ENCODE measurements at places on chromosomes 2 and 18. TPM values are rescaled to one million over a fixed set of nuclear protein-coding genes. Genes with fewer than 3 reads are reported as not detected.

GRCh38 chr2:156466739-156467405, 30.7 kb downstream of the GPD2 start:
- DNase-seq: peak; percentile 76
- peak overlapping the region; percentile 30 for H3K27ac ChIP-seq
- H3K36me3 ChIP-seq: no peaks in the 10 kb centered on the region
- H3K4me3 ChIP-seq: peak overlapping the region; percentile 27
- peaks cover 73% of the 10 kb centered on the region for H3K4me1 ChIP-seq

DNA sequence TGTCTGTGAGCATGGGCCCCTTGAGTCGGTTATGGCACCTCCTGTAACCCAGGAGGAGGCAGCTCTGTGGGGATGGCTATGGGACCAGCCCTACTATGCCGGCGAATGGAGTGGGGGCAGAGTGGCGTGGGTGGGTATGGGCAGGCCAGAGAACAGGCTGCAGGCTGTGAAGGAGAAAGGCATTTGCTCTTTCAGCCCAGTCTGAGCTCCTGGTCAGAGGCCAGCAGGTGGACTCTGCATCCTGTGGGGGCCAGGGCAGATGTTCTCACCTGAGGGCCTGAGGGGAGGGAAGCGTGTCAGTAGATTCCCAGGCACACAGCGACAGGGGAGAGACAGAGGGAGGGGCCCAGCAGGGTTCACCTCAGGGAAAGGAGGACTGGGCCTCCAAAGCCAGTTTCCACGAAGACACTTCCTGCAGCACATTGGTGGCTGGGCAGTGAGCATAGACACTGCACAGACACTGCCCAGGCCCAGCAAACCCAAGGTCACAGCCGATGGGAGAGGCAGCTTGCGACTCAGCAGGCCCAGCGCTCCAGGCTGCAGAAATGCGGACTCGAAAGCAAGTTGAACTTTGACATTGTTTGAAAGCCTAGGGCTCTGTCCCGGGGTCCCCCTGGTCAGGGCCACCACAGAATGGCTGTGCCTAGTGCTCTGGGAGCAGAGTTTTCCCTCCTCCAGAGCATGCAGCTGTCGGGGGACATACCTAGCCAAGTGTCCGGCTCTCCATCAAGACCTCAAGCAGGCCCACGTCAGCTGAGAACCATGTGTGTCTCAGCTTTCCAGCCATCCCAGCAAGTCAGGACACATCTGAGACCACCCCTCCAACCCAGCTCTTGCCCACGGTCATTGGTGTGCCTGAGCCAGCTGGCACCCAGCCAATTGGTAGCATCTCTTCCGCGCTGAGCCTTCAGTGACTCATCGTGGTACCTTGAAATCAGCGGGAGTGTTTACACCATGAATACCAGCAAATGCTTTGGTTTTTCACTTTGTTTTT, 53.8 kb downstream of the TGOLN2 start:
- peaks cover 36% of the 10 kb centered on the region for H3K4me1 ChIP-seq
- no peak overlapping the region for H3K27ac ChIP-seq
- H3K27me3 ChIP-seq: no peaks in the 10 kb centered on the region
- no peak overlapping the region for H3K4me3 ChIP-seq

GRCh38 chr2:149782572-149782971, 195.0 kb upstream of the MMADHC start:
- H3K36me3 ChIP-seq: no peaks in the 10 kb centered on the region
- no peaks in the 10 kb centered on the region for H3K4me1 ChIP-seq
- H3K4me3 ChIP-seq: no peak overlapping the region
- H3K27me3 ChIP-seq: no peaks in the 10 kb centered on the region
- no peak for DNase-seq

DNA sequence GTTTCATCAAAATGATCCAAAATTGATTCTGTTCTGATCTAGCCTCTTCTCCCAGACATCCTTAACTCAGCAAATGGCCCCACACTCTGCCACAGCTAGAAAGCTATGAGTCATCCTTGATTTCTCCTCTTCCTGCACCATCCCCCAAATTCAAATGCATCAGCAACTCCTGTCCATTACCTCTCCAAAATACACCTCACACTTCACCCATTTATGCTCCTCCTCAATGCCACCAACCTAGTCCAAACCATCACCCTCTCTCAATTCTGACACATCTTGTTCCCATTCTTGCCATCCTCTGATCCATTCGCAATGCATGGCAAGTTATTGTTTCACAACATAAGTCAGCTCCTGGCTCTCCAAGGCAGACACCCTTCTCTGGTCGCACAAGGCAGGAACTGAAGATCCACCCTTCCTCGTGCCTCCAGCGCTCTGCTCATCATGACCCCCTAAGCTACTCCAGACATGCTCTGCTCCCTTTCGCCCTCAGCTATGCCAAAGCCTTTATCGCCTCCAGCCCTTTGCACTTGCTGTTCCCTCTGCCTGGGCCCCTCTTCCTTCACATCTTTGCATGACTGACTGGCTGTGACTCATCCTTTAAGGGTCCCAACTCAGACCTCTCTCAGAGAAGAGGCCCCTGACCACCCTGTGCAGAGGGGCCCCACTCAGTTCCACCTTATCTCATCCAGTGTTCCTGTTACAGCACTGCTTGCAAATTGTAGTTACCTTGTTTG, 83.6 kb downstream of the MREG start:
- no peaks in the 10 kb centered on the region for H3K36me3 ChIP-seq
- DNase-seq: no peak
- peaks cover 12% of the 10 kb centered on the region for H3K4me1 ChIP-seq
- H3K4me3 ChIP-seq: no peak overlapping the region
- H3K27me3 ChIP-seq: peaks cover 17% of the 10 kb centered on the region

- H3K27me3 ChIP-seq: no peaks in the 10 kb centered on the region
- H3K36me3 ChIP-seq: no peaks in the 10 kb centered on the region
- H3K4me1 ChIP-seq: no peaks in the 10 kb centered on the region
- H3K27ac ChIP-seq: no peak overlapping the region
- H3K4me3 ChIP-seq: no peak overlapping the region
These were observed 557.6 kb downstream of the CBLN2 start for GRCh38 chr18:71986351-71987050.

GRCh38 chr2:109595644-109596043, 18.1 kb downstream of the SEPTIN10 start:
- H3K4me3 ChIP-seq: no peak overlapping the region
- no peak overlapping the region for H3K27ac ChIP-seq
- no peak for DNase-seq
- no peaks in the 10 kb centered on the region for H3K27me3 ChIP-seq
- H3K36me3 ChIP-seq: peaks cover 11% of the 10 kb centered on the region

GRCh38 chr2:189406586-189407233, 34.6 kb upstream of the WDR75 start:
- H3K4me3 ChIP-seq: no peak overlapping the region
- no peak overlapping the region for H3K27ac ChIP-seq
- H3K27me3 ChIP-seq: no peaks in the 10 kb centered on the region

- H3K4me1 ChIP-seq: no peaks in the 10 kb centered on the region
- H3K4me3 ChIP-seq: no peak overlapping the region
- DNase-seq: no peak
- H3K27me3 ChIP-seq: no peaks in the 10 kb centered on the region
- no peak overlapping the region for H3K27ac ChIP-seq
These were observed 283.2 kb upstream of the MEX3C start for GRCh38 chr18:51480407-51481261.

GRCh38 chr18:23380001-23380550, 73.0 kb upstream of the RIOK3 start:
- DNase-seq: no peak
- H3K4me3 ChIP-seq: no peak overlapping the region
- H3K4me1 ChIP-seq: no peaks in the 10 kb centered on the region
- H3K36me3 ChIP-seq: no peaks in the 10 kb centered on the region
- H3K27ac ChIP-seq: no peak overlapping the region

DNA sequence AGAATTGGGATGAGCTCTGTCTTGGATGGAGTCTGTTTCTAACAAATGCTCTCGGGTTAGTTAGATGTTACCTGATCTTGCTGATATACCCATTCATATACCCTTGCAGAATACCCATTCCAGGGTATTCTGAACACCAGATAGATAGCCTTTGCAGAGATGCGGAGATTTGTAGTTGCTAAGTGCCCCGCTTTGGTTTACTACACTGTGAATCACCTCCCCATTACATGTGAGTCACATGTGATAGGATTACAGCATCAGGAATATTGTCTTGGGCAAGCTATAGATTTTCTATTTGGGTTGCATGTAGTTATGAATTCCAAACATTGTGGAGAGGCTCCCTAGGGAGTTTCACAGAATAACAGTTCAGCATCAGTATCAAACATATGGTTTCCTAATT, 3.8 kb downstream of the VSNL1 start:
- H3K27me3 ChIP-seq: peaks cover 41% of the 10 kb centered on the region
- H3K4me3 ChIP-seq: no peak overlapping the region
- no peak for DNase-seq
- H3K36me3 ChIP-seq: no peaks in the 10 kb centered on the region

- H3K4me3 ChIP-seq: no peak overlapping the region
- no peaks in the 10 kb centered on the region for H3K27me3 ChIP-seq
- no peak for DNase-seq
These were observed 665.5 kb upstream of the SOX11 start for GRCh38 chr2:5026571-5027234.

GRCh38 chr2:96842600-96842999, 1.2 kb downstream of the ANKRD23 start:
- peaks cover 28% of the 10 kb centered on the region for H3K36me3 ChIP-seq
- DNase-seq: no peak
- H3K27me3 ChIP-seq: no peaks in the 10 kb centered on the region
- peaks cover 17% of the 10 kb centered on the region for H3K4me1 ChIP-seq

DNA sequence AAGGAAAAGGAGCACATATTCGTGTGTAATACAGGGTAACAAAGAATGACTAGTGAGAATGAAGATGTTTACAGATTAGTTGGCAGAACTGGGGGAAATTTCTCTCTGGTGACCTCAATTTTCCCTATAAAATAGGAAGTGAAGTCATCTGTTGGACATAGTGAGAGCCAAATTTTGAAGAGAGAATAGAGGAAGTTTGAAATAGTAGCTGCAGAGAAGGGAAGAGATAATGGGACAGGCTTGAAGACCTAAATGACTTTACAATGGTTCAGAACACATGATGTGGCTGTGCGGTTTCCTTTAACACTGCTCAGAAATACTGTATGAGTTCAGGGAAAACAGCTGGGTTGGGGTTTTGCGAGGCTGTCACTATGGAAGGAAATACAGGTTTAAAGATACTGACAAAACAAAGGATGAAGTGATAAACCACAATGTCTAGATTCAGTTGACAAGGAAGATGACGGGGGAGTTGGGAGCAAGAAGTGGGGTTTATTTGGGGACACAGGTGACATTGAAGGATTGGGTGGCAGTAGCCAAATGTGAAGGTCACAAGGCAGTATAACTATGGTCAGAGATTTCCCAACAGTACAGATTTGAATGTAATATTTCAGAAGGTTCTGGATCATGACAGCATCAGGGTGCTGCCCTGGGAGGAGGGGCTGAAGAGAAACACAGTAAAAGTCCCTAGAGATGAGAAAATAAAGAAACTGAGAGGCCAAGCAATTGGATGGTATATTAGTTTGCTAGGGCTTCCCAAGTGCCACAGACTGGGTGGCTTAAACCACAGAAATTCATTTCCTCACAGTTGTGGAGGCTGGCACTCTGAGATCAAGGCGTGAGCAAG, 82.6 kb upstream of the TANK start:
- H3K36me3 ChIP-seq: no peaks in the 10 kb centered on the region
- no peak overlapping the region for H3K27ac ChIP-seq
- H3K4me3 ChIP-seq: no peak overlapping the region
- DNase-seq: peak; percentile 71
- peaks cover 13% of the 10 kb centered on the region for H3K4me1 ChIP-seq
- H3K27me3 ChIP-seq: no peaks in the 10 kb centered on the region

- H3K27me3 ChIP-seq: no peaks in the 10 kb centered on the region
- no peak for DNase-seq
- H3K4me1 ChIP-seq: no peaks in the 10 kb centered on the region
- no peak overlapping the region for H3K27ac ChIP-seq
These were observed 128.5 kb downstream of the METTL4 start for GRCh38 chr18:2442726-2443275.

DNA sequence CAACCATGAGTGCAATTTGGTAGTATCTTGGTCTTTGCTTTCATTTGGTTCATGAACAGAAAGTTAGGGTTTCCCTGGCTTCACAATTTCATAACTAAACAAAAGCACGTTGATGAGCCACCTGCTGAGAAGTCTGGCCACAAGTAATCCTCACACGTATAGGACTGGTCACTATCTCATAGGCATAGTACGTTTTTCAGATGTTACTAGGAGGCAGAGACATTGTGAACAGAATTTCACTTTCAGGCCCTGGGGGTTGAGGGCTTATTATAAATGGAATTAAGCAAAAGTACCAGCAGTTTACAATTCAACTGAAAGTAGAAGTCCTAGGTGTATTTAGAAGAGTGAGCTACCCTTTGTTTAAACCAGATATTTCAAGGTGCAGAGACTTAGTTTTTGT, 277.1 kb downstream of the ALPK2 start:
- H3K4me3 ChIP-seq: no peak overlapping the region
- H3K4me1 ChIP-seq: no peaks in the 10 kb centered on the region
- DNase-seq: no peak
- H3K27me3 ChIP-seq: no peaks in the 10 kb centered on the region

DNA sequence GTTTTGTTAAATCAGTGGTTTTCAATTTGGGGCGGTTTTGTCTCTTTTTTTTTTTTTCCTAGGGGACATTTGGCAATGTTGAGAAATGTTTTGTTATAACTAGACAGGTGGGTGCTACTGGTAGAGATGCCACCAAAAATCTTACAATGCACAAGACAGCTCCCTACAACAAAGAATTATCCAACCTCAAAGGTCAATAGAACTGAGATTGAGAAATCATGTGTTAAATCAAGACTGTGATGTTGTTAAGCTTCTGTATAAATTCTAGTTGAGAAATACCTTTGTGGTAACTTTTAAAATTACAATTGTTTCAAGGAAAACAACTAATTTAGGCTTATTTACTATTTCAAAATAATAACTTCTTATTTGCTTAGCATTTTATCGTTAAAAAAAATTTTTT, 9.4 kb upstream of the SPOPL start:
- H3K27me3 ChIP-seq: no peaks in the 10 kb centered on the region
- no peak for DNase-seq
- no peaks in the 10 kb centered on the region for H3K4me1 ChIP-seq
- H3K27ac ChIP-seq: no peak overlapping the region
- no peak overlapping the region for H3K4me3 ChIP-seq

- peaks cover 17% of the 10 kb centered on the region for H3K4me1 ChIP-seq
- H3K36me3 ChIP-seq: peaks cover 41% of the 10 kb centered on the region
- H3K27ac ChIP-seq: no peak overlapping the region
- H3K4me3 ChIP-seq: no peak overlapping the region
- DNase-seq: no peak
These were observed 21.6 kb downstream of the STEAP3 start for GRCh38 chr2:119245076-119245840.

DNA sequence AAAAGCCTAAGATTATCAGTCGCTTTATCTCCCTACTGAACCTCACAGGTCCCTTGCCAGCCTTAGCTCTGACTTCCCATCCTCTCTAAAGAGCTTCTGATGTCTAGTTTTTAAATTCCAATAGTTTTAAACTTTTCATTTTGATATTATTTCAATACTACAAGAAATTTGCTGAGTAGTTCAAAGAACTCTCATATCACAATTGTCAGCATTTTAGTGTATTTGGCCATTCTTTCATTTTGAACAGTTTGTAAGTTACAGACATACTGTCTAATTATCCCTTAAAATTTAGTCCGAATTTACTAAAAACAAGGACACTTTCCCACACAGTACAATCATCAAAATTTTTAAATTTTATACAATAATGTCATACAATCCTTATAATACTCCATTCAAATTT, 666.8 kb upstream of the SETBP1 start:
- no peak overlapping the region for H3K27ac ChIP-seq
- no peaks in the 10 kb centered on the region for H3K4me1 ChIP-seq
- no peak overlapping the region for H3K4me3 ChIP-seq

ST6GAL2 gene
- 9.0 TPM for total RNA-seq

REG3A gene
- not detected for total RNA-seq

NXPH2 gene
- not detected for total RNA-seq

FIGN gene
- 8.9 TPM for total RNA-seq

RBM44 gene
- 1.8 TPM for total RNA-seq

SAG gene
- total RNA-seq: not detected

PLB1 gene
- total RNA-seq: 1.3 TPM

IL36A gene
- total RNA-seq: not detected

FHL2 gene
- 66.6 TPM for total RNA-seq

LPIN2 gene
- total RNA-seq: 9.3 TPM

All from stomach (tissue), 19 donors.